Ovary (tissue), 10 donors: ENCODE measurements at places on chromosomes 2 and 18. TPM values are rescaled to one million over a fixed set of nuclear protein-coding genes. Genes with fewer than 3 reads are reported as not detected.

CPO gene
- 0.23 TPM for total RNA-seq

DNA sequence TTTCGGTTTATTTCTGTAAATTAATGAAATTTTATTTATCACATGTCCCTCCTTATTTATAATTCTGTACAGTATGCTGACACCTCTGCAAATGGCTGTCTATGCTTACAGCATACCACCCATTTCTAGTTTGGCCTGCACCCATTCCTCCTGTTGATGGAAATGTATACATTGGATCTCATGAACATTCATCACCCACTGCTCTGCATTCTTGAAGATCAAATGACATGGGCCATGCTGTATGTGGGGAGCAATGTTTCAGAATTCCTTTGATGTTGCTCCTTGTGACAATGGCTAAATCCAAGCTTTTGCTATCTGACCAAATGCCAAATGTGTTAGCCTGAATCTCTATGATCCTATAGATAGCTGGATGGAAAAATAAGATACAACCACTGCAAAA, 55.3 kb upstream of the ITGB6 start:
- no peak for DNase-seq

DNA sequence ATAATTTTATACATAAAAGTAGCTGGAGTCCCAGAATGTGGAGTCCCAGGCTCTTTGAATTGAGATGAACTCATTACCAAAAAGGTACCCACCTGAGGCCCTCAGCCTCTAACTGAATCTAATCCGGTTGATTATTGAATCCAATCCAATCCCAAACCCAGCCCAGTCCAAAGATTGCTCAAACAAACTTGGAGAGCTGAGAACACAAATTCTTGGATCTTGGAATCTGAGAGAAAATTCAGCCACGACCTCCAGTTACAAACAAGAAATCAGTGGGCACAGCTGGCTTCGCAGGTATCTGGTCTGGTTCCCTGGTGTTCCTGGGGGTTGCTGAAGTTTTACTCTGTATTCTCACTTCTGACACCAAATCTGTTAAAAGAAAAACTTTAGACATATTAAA, 28.4 kb upstream of the RHOB start:
- no peak for DNase-seq

NEB gene
- 1.8 TPM for total RNA-seq

GRCh38 chr2:73859721-73860586, 31.2 kb downstream of the STAMBP start:
- DNase-seq = no peak

- peak; percentile 46 for DNase-seq
Observed at GRCh38 chr2:43224571-43225092, 1.8 kb downstream of the ZFP36L2 start.

GRCh38 chr2:101432411-101433181, 42.3 kb downstream of the RFX8 start:
- DNase-seq = no peak

- DNase-seq = no peak
Observed at GRCh38 chr2:128702616-128703015, 383.9 kb upstream of the HS6ST1 start.

DNA sequence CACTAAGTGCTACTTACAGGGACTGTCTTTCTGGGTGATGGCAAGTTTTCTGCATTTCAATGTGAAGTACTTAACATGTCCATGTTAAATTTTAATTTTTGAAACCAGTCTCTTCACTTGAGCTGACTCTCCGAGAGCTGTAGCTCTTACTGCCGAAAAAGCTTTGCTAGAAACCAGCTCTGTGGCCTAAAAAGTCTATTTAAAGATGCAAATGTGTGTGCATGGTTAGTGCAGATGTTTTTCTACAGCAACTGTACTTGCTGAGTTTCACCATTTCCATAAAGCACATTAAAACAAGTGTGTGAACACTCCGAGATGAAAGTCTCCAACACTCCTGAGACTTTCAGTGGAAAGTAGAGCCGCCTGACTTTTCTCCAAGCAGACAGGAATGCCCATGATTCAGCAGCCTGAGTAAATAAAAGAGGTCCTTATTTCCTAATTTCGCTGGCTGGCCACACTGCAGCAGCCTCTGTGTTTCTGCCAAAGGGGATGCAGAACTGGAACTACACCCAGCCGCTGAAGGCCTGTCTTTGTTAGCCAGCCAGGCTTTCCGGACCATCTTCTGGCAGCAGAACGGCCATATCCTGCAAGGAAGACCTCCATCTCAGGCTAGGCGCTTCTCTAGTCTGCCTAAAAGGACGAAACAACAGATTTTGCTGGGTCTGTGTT, 121.2 kb downstream of the ZNF521 start:
- peak; percentile 87 for DNase-seq

GRCh38 chr2:168999668-169000213, 31.4 kb downstream of the ABCB11 start:
- no peak for DNase-seq

DNA sequence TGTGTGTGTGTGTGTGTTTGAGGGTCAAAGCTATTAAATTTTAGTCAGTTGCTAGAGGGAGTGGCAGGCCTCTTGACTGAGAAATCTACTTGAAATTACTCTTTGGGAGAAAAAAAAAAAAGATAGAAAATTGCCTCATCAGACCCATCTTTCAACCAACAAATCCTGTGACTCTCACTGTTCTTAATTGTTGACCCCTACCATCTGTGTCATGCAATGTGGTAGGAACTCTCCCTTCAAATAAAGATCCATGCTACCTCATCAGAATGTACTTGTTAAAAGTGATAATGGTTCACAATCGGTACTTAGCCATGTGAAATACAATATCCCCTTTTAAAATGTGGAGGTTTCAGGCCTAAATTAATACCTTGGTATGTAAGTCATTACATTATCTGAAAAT, 670.8 kb upstream of the FANCL start:
- DNase-seq = no peak
